ENCODE measurements at places on chromosomes 16 and 17. TPM values are rescaled to one million over a fixed set of nuclear protein-coding genes. Genes with fewer than 3 reads are reported as not detected.

The PRSS36 gene
- total RNA-seq: 2.6 TPM

The TBC1D3B gene
- not detected for total RNA-seq

The C16orf54 gene
- total RNA-seq: not detected

The SEZ6 gene
- total RNA-seq: not detected

The CLDN9 gene
- total RNA-seq: not detected

The TM4SF5 gene
- total RNA-seq: not detected

The FZD2 gene
- total RNA-seq: 6.6 TPM

The NPB gene
- 3.7 TPM for total RNA-seq

The MYOCD gene
- not detected for total RNA-seq

The VPS9D1 gene
- 3.5 TPM for total RNA-seq

Measured in RPMI7951 (cell line).